ENCODE measurements at places on chromosomes 3 and 15. TPM values are rescaled to one million over a fixed set of nuclear protein-coding genes. Genes with fewer than 3 reads are reported as not detected.

- H3K27ac ChIP-seq = no peak overlapping the region
- DNase-seq = no peak
- peaks cover 6% of the 10 kb centered on the region for H3K36me3 ChIP-seq
- H3K27me3 ChIP-seq = peaks cover 13% of the 10 kb centered on the region
Measured at GRCh38 chr3:193865339-193865738, 270.6 kb upstream of the HES1 start.

- no peak overlapping the region for H3K4me3 ChIP-seq
- H3K36me3 ChIP-seq = no peaks in the 10 kb centered on the region
- H3K27me3 ChIP-seq = no peaks in the 10 kb centered on the region
- no peak for DNase-seq
- peaks cover 19% of the 10 kb centered on the region for H3K4me1 ChIP-seq
- no peak overlapping the region for H3K27ac ChIP-seq
Measured at GRCh38 chr3:129195731-129196256, 12.1 kb upstream of the CNBP start.

GRCh38 chr3:101091489-101091888, 98.3 kb upstream of the ABI3BP start:
- no peak overlapping the region for H3K4me3 ChIP-seq
- no peaks in the 10 kb centered on the region for H3K4me1 ChIP-seq
- no peaks in the 10 kb centered on the region for H3K36me3 ChIP-seq
- no peak overlapping the region for H3K27ac ChIP-seq
- no peak for DNase-seq
- peaks cover 1% of the 10 kb centered on the region for H3K27me3 ChIP-seq

GRCh38 chr3:136962927-136963326, 5.1 kb downstream of the IL20RB start:
- H3K27ac ChIP-seq = no peak overlapping the region
- no peak overlapping the region for H3K4me3 ChIP-seq
- DNase-seq = no peak
- no peaks in the 10 kb centered on the region for H3K4me1 ChIP-seq
- H3K27me3 ChIP-seq = no peaks in the 10 kb centered on the region

NTRK3 gene
- 6.4 TPM for total RNA-seq

DNA sequence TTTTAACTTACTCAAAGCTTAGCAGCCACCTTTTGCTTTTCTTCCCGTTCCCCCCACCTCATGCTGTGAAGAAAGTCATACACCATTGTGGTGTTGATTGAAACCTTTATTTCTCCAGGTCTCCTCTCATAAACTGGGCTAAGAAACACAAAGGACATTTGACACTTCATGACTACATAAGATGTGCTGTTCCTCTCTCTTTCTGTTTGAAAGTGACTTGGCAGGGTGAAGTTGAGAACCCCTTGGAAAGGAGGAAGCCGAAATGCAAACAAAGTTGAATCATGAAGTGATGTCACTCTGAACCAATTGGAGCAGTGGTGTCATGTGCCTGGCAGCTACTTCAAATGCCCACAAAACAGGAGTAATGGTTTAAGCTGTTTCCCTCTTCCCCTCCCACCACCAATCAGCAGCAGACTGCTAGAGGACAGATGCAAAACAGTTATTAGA, 174.7 kb downstream of the IGF1R start:
- H3K4me3 ChIP-seq = no peak overlapping the region
- no peak for DNase-seq
- H3K27me3 ChIP-seq = peaks cover 3% of the 10 kb centered on the region
- H3K27ac ChIP-seq = no peak overlapping the region
- peaks cover 12% of the 10 kb centered on the region for H3K4me1 ChIP-seq

LYZL4 gene
- total RNA-seq = not detected

FANCD2OS gene
- total RNA-seq = not detected

All from endothelial cell (in vitro differentiated cells).